Stimulated activated CD4-positive, alpha-beta T cell treated with anti-CD3 and anti-CD28 coated beads, Interleukin-15, amount 100 ng/mL, for 1 hour (primary cell): ENCODE measurements at places on chromosomes 2 and 18.

DNA sequence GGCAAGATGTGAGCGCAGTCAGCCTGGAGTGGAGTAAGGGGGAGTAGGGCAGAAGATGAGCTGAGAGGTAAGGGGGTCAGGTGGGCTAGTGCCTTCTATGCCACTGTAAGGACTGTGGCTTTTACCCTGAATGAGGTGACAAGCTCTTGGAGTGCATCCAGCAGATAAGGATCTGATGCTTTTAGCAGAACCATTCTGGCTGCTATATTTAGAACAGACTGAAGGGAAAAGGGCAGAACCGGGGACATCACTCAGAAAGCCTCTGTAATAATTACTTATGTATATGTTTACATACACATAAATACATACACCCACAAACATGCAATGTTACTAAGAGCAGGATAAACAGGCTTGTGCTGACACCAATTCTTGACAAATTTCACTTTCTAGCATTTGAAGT is 124.8 kb downstream of the DTNB start:
- no peak for DNase-seq

- DNase-seq: no peak
Observed at GRCh38 chr2:237453671-237454070, 33.4 kb upstream of the MLPH start.

DNA sequence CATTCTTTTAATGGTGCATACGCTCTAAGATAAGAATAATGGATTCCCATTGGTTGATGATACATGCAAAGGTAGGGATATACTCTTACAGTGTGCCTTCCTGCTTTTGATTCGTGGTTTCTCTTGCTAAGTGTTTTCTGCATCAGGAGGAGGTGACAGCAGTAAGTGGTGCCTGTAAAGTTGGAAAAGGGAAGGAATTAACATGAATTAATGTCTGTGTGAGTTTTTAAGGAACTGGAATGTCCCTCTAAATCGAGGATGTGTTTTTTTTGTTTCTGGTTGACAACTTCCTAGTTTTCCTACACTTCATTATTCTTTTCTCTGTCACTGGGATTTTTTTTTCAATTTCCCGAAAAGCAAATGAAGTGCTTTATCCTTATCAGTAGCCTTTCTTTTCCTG is 54.4 kb downstream of the CRIM1 start:
- no peak for DNase-seq

DNA sequence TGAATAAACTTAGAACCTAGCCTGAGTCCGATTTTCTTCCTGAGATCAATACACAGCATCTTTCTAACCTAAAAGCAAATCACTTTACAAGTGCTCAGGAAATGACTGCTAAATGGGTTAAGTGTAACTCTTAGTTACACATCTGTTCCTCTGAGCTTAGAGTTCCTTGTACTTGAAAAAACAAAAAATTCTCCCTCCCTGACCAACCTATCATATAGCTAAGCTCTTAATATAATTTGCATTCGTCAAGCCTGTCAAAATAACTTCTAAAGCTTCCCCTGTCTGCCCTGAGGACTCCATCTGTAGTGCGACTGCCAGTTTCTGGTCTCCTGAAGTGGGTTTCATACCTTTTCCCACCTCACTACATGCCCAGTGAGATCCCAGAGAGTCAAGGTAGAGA is 190.4 kb downstream of the NCK2 start:
- DNase-seq: no peak

DNA sequence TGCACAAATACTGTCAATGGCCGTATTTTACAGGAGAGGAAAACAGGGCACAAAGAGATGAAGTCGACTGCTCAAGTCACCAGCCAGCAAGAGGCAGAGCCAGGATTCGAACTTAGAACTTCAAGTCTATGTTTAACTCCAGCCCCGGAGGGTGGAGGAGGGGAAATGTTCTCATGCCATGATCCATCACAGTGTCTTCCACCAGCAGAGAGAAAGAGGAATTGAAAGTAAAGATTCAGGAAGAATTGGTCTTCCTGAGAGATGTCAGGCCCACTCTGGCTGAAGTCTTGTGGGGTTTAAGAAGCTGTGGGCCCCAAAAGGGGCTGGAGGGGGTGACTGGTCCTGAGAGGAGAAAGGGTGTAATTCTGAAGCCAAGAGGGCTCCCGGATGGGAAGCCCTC is 260.0 kb downstream of the TNS1 start:
- DNase-seq: no peak

DNA sequence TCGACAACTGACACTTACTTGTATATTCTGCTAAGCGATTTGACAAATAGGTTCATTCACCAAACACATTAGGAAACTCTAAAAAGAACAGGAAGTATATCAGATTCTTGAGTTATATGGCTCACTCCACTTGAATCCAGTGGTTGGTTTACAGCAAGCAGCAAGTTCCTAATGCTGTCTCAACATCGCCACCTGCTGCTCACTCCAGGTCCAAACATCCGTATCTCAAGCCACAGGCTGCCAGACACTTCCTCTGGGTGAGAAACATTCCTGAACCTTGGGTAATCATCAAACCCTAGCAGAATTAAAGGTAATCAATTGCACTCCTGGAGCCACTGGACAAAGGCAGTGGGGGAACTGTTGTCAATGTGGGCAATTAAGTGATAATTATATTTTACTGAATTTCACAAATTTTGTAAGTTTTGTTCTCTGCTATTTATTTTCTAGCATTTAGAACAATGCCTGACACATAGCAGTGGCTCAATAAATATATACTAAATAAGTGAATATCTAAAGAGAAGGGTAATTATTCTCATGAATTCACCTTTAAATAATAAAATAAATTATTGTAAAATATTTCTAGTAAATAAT is 107.1 kb upstream of the TTN start:
- peak; percentile 55 for DNase-seq

- DNase-seq: no peak
Observed at GRCh38 chr2:149056541-149057255, 18.2 kb downstream of the LYPD6B start.

DNA sequence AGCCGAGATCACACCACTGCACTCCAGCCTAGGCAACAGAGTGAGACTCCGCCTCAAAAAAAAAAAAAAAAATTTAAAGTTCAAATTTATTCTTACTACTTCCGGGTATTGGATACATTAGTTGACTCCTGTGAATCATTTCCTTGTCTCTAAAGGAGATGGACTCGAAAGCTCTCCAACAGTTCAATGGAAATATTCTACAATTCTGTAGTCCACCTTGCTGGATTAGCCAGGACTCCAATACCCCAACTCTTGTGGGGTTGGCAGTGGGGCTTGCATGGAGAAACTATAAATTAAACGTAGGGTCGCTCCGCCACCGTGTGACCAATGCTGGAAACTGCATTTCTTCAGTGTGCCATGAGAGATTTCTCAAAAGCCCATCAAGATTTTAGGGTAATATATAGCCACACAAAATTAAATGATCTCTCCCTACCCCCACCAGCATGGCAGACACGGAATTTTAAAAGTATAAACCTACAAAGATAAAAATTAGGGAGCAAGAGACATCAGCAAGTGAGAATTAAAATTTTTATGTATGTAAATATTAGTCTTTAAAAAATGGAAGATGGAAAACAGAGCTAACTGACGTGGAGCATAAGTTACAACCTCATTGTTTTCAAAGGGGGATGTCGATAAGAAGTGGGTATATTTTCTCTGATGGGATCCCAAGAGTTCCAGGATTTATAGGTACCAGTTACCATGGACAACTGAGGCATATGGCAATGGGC is 27.8 kb upstream of the GAREM2 start:
- DNase-seq: peak; percentile 47

GRCh38 chr2:106523976-106524665 is 37.0 kb downstream of the CD8B2 start:
- DNase-seq: no peak

- DNase-seq: no peak
Observed at GRCh38 chr2:48454504-48454903, 75.5 kb upstream of the STON1 start.
